Islet precursor cell (in vitro differentiated cells): ENCODE measurements at places on chromosomes 5 and 9.

DNA sequence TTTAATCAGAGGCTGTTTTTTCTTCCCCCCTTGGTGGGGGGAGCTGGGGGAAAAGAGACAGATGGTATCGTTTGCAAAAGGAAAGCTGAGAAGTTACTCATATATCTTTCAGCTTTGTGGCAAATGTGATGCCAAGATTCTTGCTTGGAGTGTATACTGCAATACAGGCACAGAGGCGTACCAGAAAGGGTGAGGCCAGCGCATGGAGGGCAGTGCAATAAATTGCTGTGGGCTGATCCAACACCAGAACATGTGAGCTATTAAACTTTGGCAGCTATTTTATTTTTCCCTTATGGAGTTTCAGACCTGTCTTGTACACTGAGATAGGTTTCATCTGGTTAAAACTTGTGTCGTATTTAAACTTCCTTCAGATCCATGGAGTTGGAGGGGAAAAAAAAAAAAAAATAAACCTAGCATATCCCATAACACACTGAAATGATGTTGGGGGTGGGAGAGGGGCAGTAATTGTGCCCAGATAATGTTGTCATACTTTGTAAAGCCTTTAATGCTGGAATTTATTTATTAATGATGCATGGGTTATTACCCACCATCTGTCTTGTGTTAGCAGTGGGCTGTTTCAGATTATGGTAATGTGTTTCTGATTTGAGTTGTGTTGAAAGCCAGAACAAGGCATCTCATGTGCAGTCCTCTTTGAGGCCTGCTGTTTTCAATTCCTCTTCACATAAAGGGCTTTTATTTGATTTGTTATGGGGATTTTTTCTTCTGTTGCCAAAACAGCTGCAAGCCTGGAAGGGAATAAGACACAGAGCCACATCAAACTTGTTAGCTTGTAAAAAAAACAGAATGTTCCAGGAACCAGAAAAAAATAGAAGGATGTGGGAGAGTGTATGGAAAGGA lies 891.3 kb downstream of the TLE1 start:
- DNase-seq, result no peak

DNA sequence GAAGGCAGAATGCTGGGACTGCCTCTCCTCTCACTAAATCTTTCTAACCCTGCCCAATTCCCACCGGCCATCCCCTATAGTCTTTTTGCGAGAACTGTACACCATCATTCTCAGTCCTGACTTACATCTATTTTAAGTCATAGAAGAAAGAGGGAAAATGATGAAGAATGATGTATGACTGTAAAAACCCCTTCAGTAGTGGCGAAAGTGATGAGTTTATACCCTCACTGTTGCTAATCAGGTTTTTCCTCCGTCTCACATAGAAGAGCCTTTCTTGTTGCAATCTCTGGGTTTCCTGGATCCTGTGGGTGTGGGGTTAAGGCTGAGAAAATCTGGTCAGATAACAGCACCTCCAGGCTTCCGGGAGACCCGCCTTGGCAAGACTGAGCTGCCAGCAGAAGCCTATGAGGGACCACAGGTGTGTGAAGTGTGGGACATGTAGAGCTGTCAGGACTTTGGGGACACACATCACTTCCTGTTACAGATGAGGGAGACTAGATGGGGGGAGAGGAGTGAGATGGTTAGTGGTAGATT lies 147.1 kb upstream of the SLC12A2 start:
- DNase-seq, result no peak

DNA sequence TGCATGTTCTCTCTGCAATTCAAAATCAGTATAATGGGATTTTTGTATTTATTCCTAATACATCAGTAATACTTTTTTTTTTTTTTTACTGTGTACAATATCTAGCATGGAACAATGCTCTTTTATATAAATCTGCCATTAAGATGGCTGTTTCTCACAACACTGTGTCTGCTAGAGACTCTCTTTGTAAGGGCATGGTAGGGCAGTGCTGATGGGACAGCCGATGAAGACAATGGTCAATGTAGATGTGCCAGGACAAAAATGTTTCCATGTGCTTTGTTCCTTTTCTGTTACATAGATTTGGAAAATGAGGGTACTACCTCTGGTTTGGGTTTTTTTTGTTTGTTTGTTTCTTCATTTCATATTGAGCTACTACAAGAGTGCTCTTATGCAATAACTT lies 95.3 kb upstream of the ITGA2 start:
- no peak for DNase-seq

- no peak for DNase-seq
Measured at GRCh38 chr5:115559524-115559923, 14.9 kb upstream of the FEM1C start.

GRCh38 chr5:1196562-1196961 lies 4.8 kb upstream of the SLC6A19 start:
- no peak for DNase-seq
